Dermis lymphatic vessel endothelial cell (primary cell): ENCODE measurements at places on chromosomes 2 and 18. TPM values are rescaled to one million over a fixed set of nuclear protein-coding genes. Genes with fewer than 3 reads are reported as not detected.

METTL4 gene
- 9.0 and 11.5 TPM in 2 replicates for total RNA-seq

MC5R gene
- not detected in 2 replicates for total RNA-seq

RND3 gene
- 13.4 and 14.9 TPM in 2 replicates for total RNA-seq

ANKRD53 gene
- 0.26 and 0.33 TPM in 2 replicates for total RNA-seq

BUB1 gene
- total RNA-seq: 5.3 and 7.4 TPM in 2 replicates
